RKO (cell line): ENCODE measurements at places on chromosomes 2 and 18.

DNA sequence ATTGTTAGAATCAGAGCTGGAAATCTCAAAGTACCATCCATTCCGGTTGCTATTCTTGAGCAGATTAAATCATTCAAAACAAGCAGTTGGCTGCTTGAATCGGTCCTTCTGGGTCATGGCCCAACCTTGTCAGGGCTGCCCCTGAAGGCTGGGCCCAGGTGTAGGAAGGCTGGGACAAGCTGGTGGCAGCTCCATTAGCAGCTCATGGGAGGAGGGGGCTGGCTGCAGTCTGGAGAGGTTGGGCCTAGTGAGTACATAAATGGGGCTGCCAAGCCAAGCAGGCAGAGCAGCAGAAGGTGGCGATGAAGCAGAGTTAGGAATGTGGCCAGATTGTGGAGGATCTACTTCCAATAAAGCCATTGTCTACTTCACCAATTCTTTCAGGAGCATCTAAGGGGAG, 81.4 kb downstream of the ADCYAP1 start:
- DNase-seq, result no peak

GRCh38 chr2:177059293-177059692, 153.3 kb upstream of the HNRNPA3 start:
- no peak for DNase-seq

GRCh38 chr2:201913201-201913600, 106.9 kb downstream of the CDK15 start:
- DNase-seq, result no peak

- no peak for DNase-seq
Measured at GRCh38 chr2:70789304-70790135, 923 bp downstream of the FIGLA start.

GRCh38 chr2:102142829-102143449, 393 bp downstream of the IL1R1 start:
- no peak for DNase-seq

DNA sequence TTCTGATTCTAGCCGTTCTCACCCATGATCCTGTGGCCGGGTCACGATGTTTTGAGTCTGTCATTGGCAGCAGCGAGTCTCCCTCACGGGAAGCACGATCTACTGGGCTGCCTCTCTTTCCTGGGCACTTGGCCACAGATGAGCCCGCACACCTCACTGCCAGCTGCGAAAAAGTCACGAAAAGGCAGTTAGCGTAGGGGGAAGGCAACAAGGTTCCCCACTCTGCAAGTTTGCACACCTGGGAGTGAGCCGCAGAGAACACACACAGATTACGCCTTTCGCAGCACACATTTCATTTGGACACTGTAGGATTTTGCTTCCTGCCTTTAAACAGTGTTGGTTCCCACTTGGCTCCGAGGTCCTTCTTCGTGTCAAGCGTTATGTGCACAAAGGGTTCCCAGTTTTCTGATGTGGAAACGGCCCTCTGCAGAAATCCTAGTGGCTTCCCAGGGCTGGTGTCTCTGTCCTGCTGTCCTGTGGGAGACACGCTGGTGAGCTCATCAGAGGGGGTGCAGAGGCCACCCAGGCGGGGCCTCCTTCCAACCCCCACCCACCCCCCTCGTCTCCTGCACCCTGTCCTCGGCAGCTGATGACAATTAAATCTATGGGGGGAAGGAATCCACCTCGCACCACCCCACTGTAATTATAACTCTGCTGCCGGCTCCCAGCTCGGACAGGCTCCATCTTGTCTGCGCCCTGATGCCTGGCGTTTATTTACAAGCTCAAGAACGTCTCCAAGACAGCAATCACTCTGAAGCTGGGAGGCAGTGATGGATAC, 157.3 kb upstream of the SALL3 start:
- DNase-seq, result no peak

GRCh38 chr2:149094217-149095015, 55.9 kb downstream of the LYPD6B start:
- no peak for DNase-seq

DNA sequence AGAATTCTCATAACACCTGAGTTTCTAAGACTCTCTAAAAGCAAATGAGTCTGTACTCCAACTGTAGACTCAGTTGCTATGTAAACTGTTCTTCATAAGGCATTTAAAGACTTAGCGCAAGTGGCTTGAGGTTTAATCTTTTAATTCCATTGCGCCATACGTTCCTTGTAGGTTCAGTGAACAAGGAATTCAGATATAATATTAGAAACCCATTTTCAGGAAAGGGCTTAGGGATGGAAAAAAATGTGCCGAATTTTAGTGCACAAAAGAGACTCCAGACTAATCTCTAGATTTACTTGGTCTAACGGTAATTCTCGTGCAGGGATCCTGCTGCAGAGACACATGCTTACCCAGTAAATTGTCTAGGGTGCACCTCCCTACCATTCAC, 268.9 kb upstream of the TANK start:
- DNase-seq, result no peak

DNA sequence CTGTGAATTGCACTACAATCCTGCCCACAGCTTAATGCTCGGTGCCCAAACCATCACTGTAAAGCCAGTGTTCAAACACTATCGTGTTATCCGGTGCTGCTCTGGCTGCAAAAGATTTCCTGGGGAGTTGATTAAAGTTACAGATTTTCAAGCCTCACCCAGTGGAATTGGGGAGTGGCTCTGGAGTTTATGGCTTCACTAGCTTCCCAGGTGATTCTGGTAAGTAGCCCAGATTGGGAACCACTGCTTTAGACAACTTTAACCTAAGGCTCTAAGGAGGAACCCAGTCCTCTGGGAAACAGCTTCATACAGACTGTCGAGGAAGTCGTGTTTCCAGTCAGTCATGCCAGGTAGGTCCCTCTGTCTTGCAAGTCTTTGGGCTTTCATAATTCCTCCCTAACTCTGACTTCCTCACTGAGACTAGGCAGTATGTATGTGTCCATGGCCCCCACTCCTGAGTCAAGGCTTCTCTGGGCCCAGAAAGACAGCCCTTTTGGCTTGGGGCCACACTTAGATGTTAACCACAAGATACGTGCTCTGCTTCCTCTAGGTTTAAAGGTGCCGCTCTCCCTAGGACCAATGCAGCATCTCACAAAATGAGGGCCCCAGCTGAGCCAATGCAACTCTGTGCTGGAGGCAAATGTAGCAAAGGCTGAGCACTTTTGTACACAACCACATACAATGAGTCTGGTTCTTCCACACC, 299.7 kb downstream of the PRKCE start:
- DNase-seq, result no peak

- no peak for DNase-seq
Measured at GRCh38 chr2:237571551-237571950, 5.2 kb downstream of the PRLH start.

DNA sequence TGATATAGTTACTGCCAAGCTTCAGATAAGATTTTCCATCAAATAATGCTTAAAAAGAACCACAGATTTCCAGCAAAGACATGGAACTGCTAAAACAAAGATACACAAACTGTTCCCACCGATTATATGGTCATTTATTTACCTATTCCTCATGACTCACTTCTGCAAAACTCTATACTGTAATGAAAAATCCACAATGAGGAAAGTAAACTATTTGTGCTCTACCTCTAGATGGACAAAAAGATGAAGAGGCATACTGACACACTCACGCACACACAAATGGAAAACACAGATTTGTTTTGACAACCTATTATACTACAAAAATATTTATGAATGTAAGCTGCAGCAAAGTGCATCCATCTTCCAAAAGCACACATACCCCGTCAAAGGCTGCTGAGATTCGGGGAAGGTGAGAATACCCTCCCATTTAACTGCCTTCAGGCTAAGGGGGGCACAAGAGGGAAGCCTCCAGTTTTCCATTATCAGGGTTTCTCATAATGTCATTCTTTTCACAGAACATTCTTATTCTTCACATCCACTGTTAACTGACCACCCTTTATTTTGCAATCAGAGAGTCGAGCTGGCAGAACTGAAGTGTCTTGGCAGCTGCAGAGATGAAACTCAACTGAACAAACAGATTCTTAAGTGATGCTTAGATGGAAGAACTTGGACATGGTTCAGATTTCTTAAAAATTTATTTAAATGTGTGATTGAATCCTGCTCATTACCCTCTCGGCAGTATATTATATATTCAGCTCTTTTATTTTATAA, 115.9 kb upstream of the TANK start:
- DNase-seq, result no peak

GRCh38 chr2:16554060-16554583, 111.5 kb downstream of the CYRIA start:
- no peak for DNase-seq

DNA sequence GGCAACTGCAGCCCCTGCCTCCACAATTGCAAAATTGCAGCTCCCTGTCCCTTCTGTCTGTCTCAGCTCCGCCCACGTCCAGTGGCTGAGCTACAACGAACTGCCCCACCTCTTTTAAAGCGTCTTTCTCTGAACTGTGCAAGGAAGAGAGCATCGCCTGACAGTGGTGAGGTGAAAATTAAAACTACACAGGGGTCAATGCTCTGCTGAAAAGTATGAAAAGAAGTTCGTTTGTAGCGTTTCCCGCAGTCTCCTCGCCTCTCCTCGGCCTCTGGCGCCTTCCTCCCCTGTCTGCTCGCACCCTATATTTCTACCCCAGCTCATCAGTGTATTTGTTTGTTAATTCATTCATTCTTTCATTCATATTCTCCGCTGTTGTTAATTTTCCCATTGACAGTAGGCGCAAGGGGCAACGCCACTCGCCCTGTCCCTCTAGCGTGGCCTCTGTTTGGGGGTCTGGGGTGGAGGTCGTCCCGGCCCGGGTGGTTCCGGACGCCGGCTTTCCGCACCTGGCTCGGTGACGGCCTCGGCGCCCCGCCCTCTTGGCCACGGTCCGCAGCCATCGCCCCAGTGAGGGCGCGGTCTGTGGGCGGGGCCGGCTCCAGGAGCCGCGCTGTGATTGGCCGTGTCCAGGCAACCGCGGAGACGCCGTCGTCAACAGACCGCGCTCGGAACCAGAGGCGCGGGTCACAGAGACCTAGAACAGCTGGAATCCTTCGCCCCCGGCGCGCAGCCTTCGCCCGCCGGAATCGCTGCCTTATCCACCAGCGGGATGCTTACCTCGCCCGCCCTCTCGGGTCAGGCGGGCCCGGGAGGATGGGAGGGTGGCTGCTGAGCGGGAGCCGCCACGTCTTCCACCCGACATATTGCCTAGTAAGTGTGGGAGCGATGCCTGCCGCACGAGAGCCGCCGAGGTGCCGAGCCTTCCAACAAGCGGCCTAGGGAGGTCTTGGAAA, at the start of gene VWA3B:
Gene VWA3B, plus strand, starts transcription at position 677 of the 956 bp plus-strand sequence. CDS start 5,926 bp downstream, outside the sequence.
- peak; percentile 52 for DNase-seq

- DNase-seq, result no peak
Measured at GRCh38 chr18:53785811-53786210, 438.7 kb downstream of the MBD2 start.

GRCh38 chr2:172196768-172197431, 94.2 kb upstream of the DLX2 start:
- DNase-seq, result no peak

DNA sequence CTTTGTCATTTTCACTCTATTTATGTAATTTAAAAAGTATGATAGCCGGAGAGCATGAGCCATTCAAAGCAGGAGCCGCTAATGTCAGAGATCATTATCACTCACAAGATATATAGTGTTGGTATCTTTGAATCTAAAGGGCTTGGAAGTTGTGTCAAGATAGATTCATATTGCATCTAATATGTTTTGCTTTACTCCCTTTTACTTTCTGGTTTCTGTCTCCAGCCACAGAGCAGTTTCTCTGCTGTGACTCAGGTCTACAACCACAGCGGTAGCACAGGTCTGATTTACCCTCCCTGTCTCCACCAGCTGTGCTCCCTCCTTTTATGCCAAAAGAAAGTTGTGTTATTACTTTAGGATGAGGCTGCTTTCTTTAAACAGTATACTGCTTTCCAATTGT, 424.0 kb downstream of the ARHGAP15 start:
- DNase-seq, result no peak

GRCh38 chr2:212592695-212593094, 54.1 kb upstream of the ERBB4 start:
- DNase-seq, result no peak

GRCh38 chr2:126656431-126657147, 631 bp downstream of the GYPC start:
- DNase-seq, result no peak

GRCh38 chr2:129849559-129850160, 129.8 kb upstream of the RAB6C start:
- DNase-seq, result peak; percentile 78

- DNase-seq, result no peak
Measured at GRCh38 chr2:36805635-36806224, 109.2 kb downstream of the VIT start.

DNA sequence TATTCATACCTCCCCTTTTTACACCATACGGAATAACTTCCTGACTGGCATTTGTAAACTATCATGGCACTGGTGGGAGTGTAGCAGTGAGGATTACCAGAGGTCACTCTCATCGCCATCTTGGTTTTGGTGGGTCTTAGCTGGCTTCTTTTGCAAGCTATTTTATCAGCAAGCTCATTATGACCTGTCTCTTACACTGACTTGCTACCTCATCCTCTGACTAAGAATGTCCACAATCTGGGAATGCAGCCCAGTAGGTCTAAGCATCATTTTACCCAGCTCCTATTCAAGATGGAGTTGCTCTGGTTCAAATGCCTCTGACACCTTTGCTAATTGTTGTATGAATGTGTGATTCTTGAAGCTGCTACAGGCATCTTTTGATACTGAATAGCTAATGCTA, 950.8 kb upstream of the SLC39A10 start:
- peak; percentile 55 for DNase-seq

DNA sequence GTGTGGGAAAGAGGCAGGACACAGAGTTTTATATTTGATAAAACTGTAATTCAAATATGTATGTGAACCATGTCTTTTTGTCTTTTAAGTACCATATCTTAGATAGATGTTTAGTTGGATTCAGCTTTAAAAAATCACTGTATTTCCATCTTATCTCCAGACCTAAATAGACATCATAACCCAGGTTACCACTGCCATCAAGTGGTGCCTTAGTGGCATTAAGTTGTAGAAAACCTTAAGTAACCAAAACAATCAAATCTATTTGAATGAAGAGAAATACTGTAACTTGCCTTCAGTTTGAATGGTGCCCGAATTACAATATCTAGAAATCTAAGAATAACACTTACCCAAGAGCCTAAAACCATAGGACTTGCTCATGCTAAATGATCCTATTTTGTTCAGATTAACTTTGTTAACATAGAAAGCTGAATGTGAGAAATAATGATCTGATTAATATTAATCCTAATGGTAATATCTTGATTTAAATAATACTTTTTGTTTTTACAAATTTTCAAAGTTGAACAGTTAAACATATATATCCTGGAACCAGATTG, 92.5 kb upstream of the MAP2 start:
- peak; percentile 73 for DNase-seq

DNA sequence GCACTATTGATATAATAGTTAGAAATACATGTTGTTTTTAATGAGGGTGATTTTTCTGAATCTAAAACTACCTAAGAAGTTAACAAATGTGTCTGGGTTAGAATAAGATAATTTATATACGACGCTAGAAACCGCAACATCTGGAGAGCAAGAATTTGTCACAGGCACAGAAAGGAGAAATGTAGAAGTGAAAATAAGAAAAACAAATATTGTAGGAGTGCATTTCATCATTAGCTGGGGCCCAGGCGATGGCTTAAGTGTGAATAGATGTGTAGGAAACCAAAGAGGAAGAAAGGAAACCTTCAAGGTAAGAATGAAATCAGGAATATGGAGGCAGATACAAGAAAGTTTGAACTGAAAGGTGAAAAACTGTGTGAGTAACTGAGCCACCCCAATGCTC, 90.3 kb downstream of the LRP2 start:
- no peak for DNase-seq
